ENCODE measurements at places on chromosomes 16 and 17. TPM values are rescaled to one million over a fixed set of nuclear protein-coding genes. Genes with fewer than 3 reads are reported as not detected.
A peak's percentile ranks its signal among the peaks of the same experiment; 100 is the strongest.

STH gene
- not detected for total RNA-seq

TNFRSF17 gene
- total RNA-seq: not detected

AURKB gene
- total RNA-seq: 34.4 TPM

RDM1 gene
- 0.26 TPM for total RNA-seq

GRCh38 chr16:4500272-4500671, 24.1 kb downstream of the HMOX2 start:
- peak; percentile 62 for DNase-seq

DNA sequence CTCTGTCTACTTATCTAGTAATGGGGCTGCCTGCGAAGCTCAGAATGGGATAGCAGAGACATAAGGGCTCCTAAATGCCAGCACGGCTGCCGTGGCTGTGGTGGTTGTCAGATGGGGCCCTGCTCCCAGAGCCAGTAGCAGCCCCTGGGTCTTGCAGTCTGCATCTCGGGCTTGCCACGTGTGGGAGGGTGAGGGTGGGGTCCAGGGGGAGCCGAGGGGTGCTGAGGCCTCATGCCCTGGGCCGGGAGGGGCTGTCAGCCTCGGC, 88.8 kb upstream of the GSE1 start:
- DNase-seq: no peak

GRCh38 chr17:29256735-29257466, 10.2 kb downstream of the CRYBA1 start:
- no peak for DNase-seq

DNA sequence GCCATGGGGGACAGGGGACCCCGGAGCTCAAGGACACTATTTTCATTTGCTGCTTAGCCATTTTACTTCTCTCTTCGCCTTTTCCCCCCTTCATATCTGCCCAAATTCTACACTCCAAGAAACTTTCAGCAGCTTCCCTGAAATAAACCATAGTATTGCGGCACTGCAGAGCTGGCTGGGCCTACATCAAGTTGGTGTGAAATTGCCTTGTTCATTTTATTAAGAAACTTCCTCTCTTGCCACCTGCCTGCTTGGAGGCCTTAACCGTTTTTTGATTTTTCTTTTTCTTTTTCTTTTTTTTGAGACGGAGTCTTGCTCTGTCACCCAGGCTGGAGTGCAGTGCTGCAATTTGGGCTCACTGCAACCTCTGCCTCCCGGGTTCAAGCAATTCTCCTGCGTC, 7.4 kb upstream of the CPNE2 start:
- DNase-seq: no peak

GRCh38 chr17:17535957-17536356, 39.8 kb upstream of the RASD1 start:
- no peak for DNase-seq

DNA sequence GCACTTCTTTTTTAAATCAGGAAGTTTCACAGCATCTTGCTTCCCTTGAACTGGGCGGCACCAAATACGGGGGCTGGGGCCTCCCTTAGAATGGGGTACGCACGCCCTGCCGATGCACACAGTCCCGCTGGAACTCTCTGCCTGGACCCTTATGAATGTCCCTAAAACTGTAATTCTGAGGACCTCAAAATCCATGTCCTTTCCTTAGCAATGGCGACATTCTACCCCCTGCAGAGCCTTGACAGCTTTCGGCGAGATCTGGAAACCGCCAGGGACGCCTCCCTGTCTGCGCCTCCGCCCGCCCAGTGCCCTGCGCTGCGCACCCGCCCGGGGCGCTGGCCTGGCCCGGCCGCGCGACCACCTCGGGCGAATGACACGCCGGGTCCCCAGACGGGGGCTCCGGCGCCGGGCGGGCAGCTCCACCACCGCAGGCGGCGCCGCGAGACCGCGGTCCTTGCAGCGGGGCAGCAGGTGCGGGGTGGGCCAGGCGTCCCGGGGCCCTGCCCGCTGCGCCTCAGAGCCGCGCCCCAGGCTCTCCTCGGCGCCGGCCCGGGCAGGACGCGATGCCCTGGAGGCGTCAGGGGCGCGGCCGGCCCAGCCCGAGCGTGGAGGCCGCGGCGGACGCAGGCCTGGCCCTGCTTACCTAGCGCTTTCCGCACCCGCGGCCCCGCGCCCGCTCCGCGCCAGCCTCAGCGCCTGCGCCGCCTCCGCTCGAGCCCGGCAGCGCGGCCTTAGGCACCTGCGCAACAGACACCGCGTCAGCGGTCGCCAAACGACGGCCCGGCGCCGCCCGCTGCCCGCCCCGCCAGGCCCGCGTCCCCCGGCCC, 548 bp downstream of the HAGH start:
- no peak for DNase-seq

GRCh38 chr16:72905581-72905980, 142.3 kb downstream of the ZFHX3 start:
- DNase-seq: no peak
